ENCODE measurements at places on chromosomes 12 and 14.

DNA sequence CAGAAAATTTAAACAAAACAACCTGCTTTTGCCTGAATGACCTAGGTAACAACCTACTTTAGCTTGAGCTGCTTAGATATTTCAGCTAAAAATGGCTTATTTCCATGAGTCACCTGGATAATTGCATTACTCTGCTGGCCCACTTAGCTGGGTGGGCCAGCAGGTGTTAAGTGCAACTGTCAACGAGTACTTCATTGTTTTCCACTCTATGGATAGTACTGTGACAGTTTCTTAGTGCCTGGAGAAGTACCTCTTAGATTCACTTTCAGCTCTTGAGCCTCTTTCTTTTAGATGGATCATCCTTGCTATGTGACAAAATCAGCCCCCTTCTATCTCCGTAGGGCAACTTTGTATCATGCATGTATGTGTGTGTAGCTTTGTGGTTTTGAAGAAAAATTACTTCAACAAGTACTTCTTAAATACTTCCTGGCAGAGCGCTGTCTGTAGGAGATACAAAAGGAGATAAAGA is 368.2 kb upstream of the ATP2B1 start:
- DNase-seq: no peak

- no peak for DNase-seq
Measured at GRCh38 chr12:131061041-131061806, 107.5 kb downstream of the ADGRD1 start.

DNA sequence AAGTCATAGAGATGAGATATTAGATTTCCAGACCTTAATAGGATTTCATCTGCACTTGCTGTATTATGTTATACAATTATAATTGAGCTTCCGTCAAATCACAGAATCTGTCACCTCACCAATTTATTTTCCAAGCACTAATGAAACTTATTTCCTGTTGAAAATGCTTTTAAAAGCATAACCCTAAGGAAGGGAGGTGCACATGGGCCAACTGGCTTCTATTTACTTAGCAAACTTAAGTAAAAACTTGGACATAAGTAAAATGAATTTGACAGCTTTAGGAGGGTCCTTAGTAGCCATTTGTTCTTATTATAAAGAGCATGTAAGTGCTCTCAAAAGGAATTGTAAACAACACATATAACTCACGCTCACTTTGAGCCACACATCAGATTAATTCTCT is 462.2 kb upstream of the TMPO start:
- no peak for DNase-seq

DNA sequence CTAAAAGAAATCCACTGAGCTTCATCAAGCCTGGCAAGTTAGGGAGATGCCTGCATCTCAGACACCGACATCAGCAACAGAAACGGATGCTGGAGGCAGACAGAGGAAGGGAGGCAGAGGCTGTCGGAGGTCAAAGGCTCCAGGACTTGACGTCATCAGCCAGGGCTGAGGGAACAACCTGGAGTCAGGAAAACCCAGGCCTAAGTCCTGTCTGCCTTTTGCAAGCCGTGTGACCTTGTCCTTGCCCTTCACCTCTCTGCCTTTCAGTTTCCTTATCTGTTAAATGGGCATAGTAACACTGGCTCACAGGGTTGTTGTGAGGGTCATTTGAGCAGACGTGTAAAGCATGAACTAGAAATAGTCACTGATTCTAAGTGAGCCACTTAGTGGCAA is 194.2 kb downstream of the BCL11B start:
- DNase-seq: no peak

DNA sequence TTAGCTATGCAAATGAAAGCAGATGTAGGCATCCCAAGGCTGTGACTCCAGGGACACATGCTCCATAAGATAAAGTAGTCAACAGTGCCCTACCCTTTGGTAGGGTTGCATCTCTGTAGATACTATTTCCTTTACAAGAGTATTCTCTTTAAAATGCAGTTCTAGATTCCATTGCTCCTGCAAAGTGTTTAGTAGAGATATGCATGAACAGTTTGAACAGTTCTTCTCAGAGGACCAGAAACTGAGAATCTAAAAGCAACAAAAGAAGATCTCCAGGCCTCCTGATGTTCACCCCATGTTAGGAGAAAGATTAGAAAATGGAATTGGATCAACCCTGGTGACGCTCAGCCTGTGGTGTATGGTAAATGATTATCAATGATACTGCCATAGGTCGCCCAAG is 121.2 kb downstream of the KCNK10 start:
- DNase-seq: no peak

DNA sequence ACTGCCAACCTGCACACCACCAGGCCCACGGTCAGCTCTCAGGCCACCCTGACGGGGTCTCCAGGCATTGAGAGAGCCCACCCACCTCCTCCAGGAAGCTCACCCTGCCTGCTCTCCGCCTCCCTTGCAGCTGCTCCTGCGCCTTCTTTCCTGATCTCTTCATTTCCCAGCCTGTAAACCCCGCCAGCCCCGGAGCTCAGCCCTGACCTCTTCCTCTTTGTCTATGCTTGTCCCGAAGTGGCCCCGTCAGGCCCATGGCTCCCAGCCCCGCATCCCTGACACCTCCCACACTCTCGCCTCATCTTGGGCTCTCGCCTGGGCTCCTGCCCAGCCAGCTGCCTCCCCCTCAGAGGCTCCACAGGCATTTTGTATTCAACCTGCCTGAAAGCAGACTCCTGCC is 139.3 kb downstream of the CALM1 start:
- DNase-seq: no peak

GRCh38 chr12:12214635-12215131 is 52.2 kb downstream of the LRP6 start:
- DNase-seq: no peak

DNA sequence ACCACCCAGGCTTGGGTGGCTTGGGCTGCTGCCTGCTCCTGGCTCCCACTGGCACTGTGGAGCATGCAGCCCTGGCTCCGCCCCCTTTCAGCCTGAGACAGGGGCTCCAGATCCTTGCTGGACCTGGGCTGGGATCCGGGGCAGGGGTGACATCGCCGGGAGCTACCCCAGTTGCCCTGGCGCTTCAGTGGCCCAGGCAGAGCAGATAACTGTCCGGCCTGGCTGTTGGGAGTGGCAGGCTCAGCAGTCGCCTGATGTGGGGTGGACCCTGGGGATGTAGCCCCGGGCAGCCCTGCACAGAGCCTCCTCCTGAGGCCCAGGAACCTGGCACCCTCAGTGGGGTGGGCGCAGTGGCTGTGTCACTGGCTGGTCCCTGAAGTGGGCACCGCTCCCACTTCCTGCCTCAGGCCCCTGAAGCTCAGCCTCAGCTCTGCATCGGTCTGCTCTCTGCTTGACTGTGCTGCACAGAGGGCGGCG is 57.9 kb downstream of the FUT8 start:
- no peak for DNase-seq

DNA sequence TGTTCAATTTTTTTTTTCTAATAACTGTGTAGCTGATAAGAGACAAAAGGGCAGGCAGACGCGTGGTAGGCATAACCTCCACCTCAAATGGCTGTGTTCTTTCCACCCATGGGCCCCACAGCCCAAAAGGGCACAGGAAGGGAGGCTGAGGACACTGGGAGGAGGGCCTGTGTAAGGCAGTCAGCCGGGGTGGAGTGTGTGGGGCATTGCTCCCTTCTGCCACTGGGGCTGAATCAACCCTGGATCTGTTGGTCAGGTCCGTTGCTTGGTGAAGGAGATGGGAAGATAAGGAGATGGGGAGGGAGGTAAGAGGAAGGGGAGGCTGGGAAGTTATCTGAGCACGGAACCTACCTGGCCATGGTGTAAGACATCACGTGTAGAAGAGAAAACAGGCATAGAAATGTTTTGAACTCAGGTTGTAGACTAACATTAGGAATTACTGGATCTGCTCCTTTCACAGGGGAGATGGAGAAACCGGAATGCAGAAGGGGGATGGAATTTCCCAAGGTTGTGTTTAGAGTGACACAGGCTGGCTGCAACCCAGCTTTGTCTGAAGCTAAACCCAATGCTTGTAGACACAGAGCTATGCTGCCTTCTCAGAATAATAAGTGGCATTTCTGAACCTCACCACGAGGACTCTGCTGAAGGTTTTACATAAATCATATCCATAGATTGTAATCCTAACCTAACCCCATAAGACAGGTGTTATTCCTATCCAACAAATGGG is 138.5 kb upstream of the NOS1 start:
- DNase-seq: no peak

DNA sequence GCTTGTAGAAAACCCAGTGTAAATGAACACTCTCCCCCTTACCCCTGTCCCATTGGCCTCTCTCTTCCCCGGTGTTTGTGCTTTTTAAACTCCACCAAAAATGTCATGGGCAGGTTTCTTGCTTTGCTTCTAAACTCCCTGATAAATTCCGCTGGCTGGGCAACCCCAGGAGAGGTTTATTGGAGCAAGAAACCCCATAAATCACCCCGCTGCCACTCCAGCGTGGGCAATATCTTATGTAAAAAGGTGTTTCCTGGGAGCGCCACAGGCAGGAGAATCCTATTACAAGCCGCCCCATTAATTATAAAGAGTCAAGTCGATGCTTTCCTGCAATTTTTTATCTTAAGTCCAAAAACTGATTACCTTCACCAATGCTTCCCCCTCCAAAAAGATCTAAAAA is 22.8 kb downstream of the LHX5 start:
- DNase-seq: no peak

- DNase-seq: no peak
Measured at GRCh38 chr14:62694075-62694474, 351.2 kb downstream of the KCNH5 start.

DNA sequence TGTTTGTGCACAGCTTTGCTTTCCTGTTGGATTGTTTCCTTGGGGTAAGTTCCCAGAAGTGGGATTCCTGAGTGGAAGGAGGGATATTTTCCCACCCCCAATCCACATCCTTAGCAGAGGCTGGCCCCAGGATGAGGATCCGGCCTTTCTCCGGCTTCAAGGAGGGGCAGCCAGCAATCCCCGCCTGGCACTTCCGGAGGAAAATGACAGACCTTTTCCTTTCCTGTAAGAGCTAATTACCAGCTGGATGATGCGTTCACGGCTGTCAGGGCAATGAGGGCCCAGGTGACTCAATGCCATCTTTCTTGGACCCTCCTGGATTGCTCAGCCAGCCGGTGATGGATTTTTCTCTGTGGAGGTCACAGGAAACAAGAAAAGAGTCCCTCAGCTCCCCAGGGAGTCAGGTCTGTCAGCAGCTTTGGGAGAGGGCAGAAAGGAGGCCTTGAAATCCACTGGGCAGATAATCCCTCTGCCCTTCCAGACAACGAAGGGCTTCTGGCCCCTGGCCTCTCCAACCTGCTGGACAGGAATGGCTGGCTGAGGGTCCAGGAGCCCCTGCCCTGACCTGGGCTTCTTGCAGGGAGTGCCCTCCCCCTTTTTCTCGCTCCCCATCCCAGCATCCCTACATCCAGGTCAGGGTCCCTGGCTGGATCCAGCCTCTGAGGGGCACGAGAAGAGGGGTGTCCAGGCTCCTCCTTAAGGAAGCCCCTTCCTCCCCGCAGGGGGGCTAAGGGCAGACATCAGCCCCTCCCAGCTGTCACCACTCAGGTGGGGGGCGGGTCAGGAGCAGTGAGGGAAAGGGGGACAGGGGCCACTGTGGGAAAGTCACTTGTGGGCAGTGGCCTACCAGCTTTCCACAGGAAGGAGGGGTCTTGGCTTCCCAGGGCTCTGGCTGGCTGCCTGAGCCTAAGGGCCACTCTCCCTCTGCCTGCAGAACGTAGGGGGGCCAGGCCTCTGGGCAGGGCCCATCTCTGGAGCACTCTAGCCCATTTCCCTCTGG is 16.1 kb upstream of the CCDC85C start:
- DNase-seq: no peak

GRCh38 chr12:15520844-15521243 is 198.5 kb downstream of the PTPRO start:
- no peak for DNase-seq

DNA sequence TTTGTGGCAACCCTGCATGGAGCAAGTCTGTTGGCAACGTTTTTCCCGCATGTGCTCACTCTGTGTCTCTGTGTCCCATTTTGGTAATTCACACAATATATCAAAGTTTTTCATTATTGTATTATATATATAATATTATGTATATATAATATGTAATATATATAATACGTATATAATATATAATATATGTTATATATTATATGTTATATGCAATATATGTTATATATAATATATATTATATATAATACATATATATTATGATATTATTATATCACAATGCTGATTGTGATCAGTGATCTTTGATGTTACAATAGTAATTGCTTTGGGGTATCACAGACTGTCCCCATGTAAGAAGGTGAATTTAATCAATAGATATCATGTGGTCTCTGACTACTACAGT is 84.8 kb downstream of the BICD1 start:
- DNase-seq: no peak

GRCh38 chr12:42039176-42039575 is 105.5 kb downstream of the GXYLT1 start:
- DNase-seq: no peak
